ENCODE measurements at places on chromosomes 3 and 15.

DNA sequence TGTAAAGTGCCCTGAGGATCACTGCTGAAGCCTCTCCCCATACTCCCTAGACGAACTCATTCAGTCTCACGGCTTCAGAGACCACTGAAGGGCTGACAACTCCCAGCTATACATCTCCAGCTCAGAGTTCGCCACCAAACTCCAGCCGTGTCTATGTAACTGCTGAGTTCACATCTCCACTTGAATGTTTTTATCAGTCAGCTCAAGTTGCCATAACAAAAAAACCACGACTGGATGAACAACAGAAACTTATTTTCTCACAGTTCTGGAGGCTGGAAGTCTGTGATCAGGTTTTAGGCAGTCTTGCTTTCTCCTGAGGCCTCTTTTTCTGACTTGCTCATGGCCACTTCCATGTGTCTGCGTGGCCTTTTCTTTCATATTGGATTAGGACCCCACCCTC, 223.0 kb upstream of the LRRFIP2 start:
- no peak for DNase-seq

DNA sequence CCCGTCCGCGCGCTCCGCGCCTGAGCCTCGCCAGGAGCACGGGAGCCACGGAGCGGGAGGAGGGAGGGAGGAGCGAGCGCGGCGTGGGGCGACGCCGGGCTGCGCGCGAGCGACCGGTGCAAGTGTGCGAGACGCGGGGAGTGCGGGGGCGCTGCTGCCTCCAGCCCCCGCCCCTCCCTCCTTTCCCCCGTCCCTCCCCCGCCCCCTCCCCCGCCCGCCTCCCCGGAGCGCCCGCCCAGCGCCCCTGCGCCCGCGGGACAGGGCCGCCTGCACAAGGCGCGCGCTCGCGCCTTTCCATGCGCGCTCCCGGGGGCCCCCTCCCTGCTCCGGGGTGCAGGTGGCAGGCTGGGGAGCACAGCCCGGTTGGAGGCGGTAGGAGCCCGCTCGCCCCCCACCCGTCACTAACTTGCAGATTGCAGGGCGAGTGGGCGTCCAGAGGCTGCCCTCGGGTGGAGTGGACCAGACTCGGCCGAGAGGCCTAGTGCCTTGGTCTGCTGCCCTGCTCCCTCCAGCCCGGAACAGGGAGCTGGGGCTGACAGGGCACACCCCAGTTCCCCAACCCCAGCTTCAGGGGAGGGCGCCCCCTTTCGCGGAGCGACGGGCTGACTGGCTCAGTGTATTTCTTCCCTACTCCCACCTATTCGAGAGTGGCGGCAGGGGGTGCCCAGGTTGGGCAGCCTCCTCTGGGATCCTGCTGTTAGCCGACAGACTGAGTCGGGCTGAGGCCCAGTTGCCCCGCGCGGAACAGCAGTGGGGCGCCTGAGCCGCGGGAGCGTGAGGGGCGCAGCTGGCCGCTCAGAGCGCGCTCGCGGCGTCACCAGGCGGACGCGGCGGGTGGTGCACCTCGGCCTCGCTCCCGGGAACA, at the start of gene WNT7A:
Gene WNT7A (minus strand): TSS at position 126 of the 865 bp plus-strand sequence. CDS start 255 bp downstream, outside the sequence.
- DNase-seq = peak; percentile 62

DNA sequence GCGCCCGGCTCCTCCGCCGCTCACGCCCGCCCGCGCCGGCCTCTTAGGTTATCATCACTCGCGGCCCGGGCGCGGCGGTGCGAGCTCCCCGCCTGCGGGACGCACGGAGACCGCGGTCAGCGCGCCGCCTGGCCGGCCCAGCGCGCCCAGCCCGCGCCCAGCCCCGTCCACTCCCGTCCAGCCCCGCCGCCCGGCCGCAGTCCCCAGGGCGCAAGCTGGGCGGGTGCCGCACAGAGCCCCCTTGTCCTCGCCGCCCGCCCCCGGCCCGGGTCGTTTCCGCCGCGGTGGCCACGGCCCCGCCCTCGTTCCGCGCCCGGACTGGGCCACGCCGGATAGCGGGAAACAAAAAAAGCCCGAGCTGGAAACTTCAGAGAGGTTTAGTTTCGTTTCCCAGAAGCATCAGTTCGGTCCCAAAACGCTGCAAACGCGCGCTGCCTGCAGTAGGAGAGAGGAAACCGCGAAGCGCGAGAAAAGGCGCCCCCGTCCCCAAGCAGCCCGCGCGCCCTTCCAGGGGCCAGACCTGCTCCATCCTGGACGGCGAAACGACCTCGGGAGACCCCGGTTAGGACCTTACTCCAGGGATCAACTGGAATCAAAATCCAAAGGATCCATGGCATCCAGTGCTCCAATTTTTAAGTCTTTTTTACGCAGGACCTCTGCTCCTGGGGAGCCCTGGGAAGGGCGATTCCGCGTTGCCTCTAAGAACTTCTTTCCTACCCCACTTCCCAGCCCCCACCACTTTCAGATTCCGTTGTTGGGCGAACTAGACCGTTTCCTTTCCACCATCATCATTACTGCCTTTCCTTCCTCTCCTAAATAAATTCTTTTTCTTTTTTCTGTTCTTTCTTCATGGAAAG, at the start of gene ATP10A:
Gene ATP10A (minus strand): TSS at position 217 of the 857 bp plus-strand sequence. CDS start 231 bp downstream, outside the sequence.
- no peak for DNase-seq

DNA sequence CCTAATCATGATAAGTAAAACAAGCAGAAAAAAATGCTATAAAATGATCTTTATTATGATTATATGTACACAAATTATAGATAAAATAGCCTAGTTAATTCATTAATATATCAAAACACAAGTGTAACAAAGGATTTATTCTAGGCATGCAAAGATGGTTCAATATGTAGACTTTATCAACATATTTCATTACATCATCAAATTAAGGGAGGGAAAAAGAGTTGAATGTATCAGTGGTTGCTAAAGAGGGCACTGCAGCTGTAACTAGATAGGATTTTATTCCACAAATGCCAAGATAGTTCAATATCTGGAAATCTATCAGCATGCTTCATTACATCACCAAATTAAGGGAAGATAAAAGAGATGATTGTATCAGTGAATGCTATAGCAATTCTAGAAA, 248.3 kb downstream of the LPP start:
- DNase-seq = no peak

GRCh38 chr3:32820971-32821685, 3.3 kb downstream of the TRIM71 start:
- no peak for DNase-seq

- no peak for DNase-seq
Observed at GRCh38 chr3:193190146-193190786, 50.8 kb upstream of the PLAAT1 start.

- DNase-seq = peak; percentile 19
Observed at GRCh38 chr3:122576174-122576940, 1.1 kb upstream of the PARP15 start.

DNA sequence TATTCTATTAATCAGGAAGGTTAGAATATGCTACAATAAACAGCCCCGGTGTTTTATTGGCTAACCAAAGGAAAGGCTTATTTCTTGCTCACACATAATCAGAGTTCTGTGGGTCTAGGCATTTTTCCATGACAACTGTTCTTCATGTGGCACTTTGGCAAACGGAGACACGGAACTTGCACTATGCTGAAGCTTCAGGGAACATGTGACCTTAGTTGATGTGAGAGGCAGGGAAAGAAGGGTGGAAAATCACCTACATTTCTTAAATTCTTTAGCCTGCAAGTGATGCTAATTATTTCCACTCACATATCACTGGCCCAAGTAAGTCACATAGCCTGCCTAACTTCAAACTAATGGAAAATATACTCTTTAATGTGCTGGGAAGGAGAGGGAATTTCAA, 344.6 kb downstream of the SV2B start:
- DNase-seq = no peak

All from naive thymus-derived CD8-positive, alpha-beta T cell (primary cell).